ENCODE measurements at places on chromosomes 12 and 14. TPM values are rescaled to one million over a fixed set of nuclear protein-coding genes. Genes with fewer than 3 reads are reported as not detected.
A peak's percentile ranks its signal among the peaks of the same experiment; 100 is the strongest.

GRCh38 chr14:32404784-32405573 is 75.9 kb downstream of the AKAP6 start:
- no peak for DNase-seq

DNA sequence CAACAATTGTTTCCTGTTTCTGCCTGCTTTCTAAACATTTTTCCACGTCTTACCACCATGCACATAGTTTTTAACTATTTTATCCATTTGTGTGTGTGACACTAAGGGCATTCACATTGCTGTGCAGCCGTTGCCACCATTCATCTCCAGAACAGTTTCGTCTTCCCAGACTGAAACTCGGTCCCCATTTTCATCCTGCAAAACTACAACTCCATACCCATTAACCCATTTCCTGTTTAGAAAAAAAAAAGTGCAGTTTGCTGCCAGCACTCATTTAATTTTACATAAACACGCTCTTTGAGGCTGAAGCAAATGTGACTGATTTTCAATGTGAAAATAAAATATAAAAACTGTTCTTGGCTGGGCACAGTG is 15.5 kb downstream of the UBC start:
- DNase-seq = no peak

Gene YY1
- total RNA-seq = 79.9 TPM

GRCh38 chr12:120077260-120077659 is 39.3 kb downstream of the RAB35 start:
- DNase-seq = no peak

DNA sequence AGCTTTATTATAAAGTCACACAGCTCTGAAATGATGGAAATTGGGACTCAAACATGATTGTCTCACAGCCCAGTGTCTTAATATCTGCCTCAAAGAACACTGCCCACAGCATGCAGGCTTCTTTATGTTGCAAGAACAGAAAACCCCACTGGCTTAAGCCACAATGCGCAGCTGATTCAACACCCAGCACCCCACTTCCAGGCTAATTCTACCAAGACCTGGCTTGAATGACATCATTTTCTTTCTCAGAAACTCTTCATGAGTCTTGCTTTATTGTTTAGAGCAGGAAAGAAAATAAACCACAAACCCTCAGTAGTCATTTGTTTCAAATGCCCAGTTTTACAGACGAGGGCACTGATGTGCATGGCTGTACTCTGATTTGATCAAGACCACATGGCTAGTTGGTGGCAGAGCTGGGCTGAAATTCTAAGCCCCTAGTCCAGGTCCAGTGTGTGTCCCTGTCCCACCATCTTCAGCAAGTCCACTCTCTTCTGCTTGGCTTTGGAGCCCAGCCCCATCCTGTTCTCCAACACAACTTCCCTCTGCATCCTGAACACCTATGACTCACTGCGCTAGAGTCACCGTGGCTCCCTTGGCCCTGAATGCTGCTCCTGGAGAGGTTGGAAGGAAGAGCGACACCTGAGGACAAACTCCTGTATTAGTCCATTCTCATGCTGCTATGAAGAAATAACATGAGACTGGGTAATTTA is 50.3 kb upstream of the SRSF5 start:
- DNase-seq = no peak

Gene GLT8D2
- 1.9 TPM for total RNA-seq

Gene JPH4
- total RNA-seq = 1.4 TPM

- no peak for DNase-seq
These were observed 1470.9 kb upstream of the SEL1L start for GRCh38 chr14:83004456-83005006.

Gene FAIM2
- 0.73 TPM for total RNA-seq

DNA sequence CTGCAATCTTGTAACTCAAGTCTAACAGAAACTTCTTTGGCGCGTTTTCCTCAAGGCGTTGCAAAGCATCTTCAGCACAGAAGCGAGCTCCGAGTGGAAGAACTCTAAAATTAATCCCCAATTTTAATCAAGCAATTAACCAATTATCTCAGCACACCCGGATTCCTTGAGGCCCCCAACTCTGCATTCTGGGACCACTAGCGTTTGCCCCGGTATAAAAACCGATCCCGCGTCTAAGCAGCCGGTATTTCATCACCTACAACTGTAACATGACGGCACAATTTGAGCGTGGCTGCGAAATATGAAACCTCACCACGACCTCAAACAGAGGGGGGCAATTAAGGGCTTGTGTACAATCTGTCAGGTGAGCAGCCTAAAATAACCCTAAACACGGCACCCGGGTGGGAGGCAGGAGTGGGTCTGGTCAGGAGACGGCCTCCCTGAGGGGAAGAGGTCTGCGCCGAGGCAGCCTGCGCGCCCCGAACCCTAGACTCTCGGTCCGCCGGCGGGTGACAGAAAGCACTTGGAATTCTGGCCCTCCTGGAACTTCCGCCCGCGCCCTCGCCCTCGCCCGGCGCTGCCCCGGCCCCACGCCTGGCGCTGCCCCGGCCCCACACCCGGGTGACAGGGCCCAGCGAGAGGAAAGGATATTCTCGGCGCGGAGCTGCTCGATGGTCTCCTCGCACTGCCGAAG is 594 bp downstream of the ZCCHC8 start:
- DNase-seq = peak; percentile 43

GRCh38 chr12:86261142-86261541 is 5.0 kb upstream of the MGAT4C start:
- DNase-seq = no peak

DNA sequence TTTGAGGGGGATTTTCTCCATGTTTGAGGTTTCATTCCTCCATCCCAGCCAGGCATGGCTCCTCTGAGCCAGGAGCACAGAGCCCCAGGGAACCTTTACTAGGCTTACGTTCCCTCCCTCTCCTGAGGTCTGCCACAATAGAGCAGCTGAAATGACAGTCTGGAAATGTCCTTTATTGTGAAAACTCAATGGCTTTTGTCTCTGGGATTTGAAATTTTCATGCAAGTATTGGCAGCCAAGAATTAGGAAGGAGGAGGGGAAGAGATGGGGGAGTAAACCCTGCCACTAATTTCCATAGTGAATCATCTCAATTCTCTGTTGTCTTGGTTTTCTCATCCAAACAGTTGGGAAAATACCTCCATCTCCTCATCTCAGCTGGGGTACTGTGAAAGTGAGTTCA is 2.6 kb upstream of the PLEKHG3 start:
- DNase-seq = no peak

Gene ACVRL1
- total RNA-seq = 0.49 TPM

DNA sequence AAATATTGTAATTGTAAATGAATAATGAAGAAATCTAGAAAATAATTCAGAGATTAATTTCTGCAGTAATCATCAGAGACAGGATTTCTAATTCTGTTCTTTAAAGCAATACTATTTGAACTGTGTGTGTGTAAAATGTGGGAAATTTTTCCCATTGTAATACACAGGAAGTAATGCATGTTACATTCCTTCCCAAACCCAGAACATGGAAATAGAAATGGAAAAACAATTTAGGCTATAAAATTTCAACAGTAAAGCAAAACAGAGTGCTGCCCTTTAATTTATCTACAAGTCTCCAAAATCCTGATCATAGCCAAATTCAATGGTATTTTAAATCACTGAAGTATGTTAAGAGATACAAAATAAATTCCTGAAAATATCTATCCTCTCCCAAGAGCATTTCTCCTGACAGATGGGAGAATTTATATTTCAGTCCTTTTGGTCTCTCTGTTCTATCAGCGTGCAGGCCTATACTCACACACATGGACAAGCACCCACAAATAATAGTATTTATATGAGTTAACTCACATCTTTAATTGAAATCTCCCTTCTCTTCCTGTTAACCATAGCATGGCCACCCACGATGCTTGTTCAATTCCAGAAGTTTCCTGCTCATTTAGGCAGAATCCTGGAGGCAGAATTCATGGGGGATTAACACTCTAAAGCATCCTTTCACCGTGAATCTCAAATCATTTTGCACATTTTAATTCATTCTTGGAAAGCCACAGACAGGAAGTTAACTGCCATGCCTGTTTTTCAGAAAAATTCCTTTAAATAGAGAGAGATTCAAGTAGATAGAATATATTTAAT is 1465.4 kb upstream of the FLRT2 start:
- no peak for DNase-seq

DNA sequence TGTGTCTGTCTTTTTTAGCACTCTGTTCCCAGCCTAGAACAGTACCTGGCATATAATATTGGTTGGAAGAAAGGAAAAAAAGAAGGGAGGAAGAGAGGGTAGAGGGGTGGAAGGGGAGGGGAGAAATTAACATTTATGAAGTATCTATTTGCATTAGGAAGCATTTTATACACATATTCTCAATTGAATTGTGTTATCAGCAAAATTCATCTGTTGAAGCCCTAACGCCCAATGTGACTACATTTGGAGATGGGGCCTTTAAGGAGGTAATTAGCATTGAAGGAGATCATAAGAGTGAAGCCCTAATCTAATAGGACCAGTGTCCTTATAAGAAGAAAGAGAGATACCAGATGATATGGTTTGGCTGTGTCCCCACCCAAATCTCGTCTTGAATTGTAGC is 30.2 kb upstream of the FICD start:
- no peak for DNase-seq

GRCh38 chr14:99081156-99081765 is 190.7 kb downstream of the BCL11B start:
- no peak for DNase-seq

DNA sequence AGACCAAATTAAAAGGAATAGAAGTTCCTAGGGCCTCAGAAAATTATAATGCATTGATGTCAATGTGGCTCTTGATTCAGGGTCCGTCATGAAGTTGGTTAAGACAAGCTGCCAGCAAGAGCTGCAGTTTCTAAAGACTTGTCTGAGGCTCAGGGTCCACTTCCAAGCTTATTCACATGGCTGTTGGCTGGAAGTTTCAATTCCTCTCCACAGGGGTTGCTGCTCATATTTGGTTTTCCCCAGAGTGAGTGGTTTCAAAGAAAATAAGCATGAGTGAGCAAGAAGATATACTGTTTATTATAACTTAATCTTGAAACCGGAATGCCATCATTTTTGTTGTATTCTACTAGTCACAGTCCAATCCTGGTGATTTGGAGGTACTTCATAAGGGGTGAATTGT is 1247.4 kb downstream of the LRFN5 start:
- no peak for DNase-seq

- DNase-seq = no peak
These were observed 84.9 kb upstream of the RTL1 start for GRCh38 chr14:100988411-100988900.

DNA sequence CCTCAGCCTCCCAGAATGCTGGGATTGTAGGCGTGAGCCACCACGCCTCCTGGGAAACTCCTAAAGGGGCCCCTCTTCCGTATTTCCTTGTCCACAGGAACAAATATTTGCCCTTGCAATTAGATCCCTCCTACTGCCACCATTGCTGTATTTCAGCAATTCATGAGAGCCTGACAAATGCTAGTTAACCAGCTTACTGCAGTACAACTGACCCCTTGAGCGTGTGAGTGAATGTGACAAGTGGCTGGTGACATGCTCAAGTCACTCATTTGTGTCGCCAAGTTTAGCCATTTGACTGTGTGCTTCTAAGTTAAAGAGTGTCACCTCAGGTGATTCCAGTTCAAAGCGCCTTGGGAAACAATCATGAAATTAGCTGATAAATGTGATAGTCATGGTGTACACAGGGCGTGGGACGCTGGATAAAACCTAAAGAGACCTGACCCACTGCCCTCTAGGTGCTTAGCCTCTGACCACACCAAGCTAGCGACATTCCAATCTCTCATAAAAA is 56.1 kb upstream of the MAP1LC3B2 start:
- DNase-seq = no peak

DNA sequence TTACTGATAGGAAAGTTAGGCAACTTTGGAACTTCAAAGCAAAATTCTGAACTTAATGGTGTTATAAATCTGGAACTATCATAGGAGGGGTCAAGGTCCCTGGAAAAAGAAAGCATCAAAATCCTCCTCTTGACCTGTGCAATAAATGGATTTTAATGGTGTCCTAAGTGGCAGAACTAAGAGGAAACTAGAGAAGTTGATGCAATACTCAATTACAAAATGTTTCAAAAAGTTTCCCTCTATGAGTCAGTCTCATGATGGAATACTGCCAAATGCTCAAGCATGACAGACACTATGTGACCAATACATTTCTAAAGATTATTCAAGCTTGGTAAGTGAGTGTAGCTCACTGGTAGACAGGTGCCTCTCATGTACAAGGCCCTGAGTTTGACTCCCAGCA is 47.7 kb upstream of the ERGIC2 start:
- DNase-seq = no peak

Gene PRB2
- total RNA-seq = not detected

DNA sequence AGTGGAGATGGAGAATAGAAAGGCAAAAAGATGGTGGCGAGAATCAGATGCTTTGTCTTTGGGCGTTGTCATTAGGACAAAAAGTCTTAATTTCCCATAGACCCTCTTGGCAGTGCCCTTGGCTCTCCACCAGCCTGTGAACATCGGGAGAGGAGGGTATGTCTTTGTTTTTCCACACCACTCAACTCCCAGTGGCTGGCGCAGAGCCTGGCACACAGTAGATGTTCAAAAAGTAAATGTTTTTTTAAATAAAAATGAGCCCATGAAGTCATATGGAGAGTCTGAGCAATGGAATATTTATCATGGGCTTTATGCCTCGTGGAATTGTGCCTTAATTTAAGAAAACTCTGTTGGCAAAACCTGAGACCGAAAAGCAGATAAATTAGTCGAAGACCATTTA is 90.4 kb downstream of the SRGAP1 start:
- no peak for DNase-seq

GRCh38 chr14:56185992-56186391 is 67.8 kb downstream of the PELI2 start:
- DNase-seq = no peak

GRCh38 chr14:33796356-33796755 is 154.5 kb downstream of the EGLN3 start:
- no peak for DNase-seq

Gene C14orf93
- total RNA-seq = 13.6 TPM

Gene PWP1
- 37.9 TPM for total RNA-seq

DNA sequence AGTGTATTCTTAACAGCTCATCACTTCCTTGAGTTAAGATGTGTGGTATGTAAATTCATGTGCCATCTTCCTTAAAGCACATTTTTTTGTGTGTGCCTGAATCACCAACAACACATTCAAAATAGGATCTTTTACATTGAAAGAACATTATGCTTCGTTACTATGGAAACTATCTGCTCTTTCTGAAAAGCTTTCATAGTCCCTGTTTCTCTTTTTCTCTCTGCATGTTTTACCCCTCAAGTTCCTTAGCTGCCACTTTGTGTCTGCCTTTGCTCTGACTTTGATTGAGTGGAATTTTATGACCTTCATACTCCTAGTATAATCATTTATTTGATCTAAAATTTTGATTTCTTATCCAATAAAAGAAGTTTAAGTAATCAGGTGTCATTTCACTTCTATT is 880.3 kb upstream of the FOXG1 start:
- DNase-seq = no peak

Gene BCL11B
- 0.28 TPM for total RNA-seq

DNA sequence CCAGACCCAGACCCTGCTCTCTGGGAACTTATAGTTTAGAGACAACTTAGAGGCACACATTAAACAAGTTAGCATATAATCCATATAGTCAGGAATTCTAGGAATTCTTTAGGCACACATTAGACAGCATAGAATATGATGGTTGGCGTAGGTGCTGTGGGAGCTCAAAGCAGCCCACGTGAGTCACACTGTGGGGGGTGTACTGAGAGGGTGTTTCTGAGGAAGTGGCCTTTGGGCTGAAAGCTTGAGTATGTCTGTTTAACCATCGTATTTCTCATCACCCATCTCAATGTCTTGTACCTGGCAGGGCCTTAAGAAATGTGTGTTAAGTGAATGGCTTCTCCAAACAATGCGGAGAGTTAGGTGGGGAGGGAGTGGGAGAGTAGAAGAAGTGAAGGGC is 67.2 kb downstream of the TMEM30B start:
- no peak for DNase-seq
